ENCODE measurements at places on chromosomes 3 and 15.

GRCh38 chr15:77851691-77852090 is 219.0 kb upstream of the LINGO1 start:
- no peak for DNase-seq

- no peak for DNase-seq
Observed at GRCh38 chr3:58776231-58776630, 109.7 kb upstream of the FAM3D start.

GRCh38 chr3:42894698-42895579 is 11.0 kb upstream of the ZNF662 start:
- no peak for DNase-seq

DNA sequence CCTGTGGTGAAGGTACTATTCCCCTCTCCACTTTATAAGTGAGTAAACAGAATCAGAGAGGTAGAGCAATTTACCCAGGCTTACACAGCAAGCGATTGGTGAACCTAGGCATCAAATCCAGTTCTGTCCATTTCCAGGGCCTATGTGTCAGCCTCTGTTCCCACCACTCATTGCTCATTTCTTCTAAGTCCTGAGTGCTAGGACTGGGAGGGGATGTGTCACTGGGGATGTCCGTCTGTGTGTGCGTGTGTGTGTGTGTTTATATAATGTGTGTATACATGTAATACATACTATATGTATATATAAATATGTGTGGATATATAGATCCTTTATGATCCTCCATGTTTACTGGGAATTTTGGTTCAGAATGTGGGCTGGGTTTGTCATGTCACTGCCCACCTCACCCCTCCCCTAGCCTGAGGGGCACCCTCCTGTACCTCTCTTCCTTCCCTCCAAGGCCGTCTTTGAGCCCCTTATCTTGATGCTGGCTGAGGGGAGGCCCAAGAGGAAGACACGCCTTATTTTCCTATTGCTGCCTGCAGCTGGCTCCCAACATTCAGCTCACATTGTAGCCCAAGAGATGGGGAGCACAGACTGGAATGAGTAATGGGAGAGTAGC is 2.1 kb downstream of the TMEM43 start:
- no peak for DNase-seq

DNA sequence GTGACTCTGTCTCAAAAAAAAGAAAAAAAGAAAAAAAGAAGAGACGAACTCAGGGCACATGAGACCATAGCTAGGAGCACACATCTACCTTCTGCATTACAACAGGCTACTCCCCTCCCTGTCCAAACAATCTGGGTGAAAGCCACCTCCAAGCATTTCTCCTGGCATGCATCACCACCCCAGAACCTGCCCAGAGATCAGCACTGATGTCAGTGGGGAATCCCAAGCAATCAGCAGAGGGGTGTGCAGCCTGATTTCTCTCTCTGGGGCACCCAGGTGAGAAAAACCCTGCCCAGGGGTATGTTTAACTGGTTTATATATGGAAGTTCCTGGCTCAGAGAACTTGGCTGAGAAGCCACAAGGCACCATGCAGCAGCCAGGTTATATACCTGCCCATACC is 59.4 kb downstream of the CDC25A start:
- no peak for DNase-seq

GRCh38 chr3:12416731-12417130 is 67.5 kb upstream of the TSEN2 start:
- DNase-seq, result no peak

DNA sequence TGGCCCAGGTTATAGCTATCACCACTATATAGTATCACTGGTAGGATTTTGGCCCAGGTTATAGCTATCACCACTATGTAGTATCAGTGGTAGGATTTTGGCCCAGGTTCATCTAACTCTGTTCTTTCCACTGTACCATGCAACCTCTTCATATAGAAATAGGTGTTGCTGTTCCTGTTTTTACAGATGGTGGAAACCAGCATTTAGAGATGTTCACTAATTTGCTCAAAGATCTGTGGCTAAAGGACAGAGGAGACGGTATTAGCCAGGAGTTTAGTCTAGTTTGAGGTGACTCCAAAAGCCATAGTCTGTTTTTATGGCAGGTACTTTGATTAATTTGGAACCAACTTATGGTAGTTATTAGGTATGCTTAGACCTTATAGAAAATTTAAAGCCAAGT is 3.1 kb downstream of the LRCH3 start:
- no peak for DNase-seq

GRCh38 chr3:40829876-40830275 is 305.1 kb downstream of the ZNF621 start:
- no peak for DNase-seq

- no peak for DNase-seq
Observed at GRCh38 chr3:105365391-105366325, 1.1 kb upstream of the ALCAM start.

DNA sequence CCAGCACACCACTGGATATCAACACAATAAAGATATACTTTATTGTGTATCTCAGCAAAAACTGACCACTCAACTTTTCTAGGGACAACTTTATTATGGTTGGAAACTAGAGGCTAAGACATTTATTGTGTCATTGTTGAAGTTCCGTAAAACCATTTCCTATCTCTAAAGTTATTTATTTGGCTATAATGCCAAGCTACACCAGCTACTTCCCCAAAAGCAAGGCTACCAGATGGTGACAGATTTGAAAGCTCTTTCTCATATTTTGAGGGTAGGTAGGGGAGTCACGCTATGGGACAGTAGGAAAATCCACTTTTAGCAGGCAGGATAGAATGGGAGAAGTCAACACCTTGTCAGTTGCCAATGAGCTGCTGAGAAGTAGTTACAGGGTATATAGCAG is 834.6 kb upstream of the CFAP20DC start:
- no peak for DNase-seq

GRCh38 chr3:173403376-173403775 is 5.8 kb downstream of the NLGN1 start:
- DNase-seq, result no peak

- peak; percentile 8 for DNase-seq
Observed at GRCh38 chr15:85116925-85117646, 135.4 kb downstream of the PDE8A start.

DNA sequence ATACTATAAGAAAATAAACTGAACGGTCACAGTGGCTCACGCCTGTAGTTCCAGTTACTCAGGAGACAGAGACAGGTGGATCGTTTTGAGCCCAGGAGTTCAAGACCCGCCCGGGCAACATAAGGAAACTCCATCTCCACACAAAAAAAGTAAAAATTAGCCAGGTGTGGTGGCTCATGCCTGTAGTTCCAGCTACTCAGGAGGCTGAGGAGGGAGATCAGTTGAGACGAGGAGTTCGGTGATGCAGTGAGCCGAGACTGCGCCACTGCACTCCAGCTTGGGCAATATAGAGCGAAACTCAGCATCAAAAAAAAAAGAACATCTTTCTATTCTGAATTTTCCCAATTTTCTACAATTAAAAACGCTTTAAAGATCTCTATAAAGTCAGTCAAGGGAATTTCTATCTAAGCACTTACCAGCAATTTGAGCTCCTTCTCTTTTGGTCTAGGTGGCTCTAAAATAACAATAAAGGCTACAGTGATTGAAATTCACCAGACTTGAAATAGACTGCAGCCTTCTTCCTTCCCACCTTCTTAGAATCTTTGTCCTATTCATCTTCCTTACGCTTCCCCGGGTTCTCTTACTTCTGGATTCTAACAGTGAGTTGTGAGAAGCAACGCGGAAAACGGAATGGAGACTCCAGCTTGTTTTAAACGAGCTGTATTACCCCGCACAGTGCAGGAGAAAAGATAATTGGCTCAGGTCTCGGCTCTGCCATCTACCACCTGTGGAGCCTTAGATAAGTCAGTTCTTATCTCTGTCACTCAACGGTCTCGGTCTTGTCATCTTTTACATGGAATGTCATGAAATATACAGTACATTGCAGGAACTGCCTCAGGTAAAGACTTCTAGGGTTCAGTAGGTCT is 812 bp upstream of the SEC62 start:
- no peak for DNase-seq

GRCh38 chr15:63532307-63532744 is 27.9 kb downstream of the USP3 start:
- no peak for DNase-seq

GRCh38 chr3:116039651-116039985 is 405.7 kb downstream of the LSAMP start:
- DNase-seq, result no peak

DNA sequence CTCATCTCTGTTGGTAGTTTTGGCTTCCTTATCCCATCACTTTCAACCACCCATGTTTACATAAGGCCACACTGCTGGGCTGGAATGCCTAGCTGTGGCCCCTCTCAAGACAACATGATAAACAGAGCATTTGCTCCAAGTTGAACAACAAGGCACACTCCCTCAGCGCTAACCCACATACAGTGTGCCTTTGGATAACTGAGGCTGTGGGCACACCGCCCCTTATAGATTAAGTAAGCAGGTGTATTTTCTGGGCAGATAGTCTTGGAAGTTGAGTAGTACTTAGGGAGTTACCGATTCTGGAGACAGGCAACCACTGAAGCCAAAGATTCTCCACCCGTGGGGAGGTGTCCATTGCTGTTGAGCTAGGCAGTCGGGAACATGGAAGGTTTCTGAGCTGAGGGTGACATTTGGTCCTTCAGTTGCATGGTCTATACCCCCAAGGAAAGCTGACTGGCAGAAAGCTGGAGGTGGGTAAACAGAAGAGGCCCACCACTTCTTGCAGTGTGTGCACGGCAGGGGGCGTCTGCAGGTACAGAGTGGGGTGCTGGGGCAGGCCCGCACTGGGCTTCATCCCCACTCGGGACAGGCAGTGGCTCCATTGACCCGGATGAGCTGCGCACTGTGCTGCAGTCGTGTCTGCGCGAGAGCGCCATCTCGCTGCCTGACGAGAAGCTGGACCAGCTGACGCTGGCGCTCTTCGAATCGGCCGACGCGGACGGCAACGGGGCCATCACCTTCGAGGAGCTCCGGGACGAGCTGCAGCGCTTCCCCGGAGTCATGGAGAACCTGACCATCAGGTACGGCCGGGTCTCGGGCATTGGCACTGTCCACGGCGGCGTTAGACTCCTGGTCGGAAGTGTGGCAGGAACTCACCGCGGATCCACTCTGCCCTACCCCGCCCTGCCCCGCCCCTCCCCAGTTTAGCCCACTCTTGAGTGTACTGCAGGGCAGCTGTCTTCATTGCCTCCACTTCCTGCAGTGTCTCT is 16.8 kb downstream of the NOX5 start:
- peak; percentile 45 for DNase-seq

DNA sequence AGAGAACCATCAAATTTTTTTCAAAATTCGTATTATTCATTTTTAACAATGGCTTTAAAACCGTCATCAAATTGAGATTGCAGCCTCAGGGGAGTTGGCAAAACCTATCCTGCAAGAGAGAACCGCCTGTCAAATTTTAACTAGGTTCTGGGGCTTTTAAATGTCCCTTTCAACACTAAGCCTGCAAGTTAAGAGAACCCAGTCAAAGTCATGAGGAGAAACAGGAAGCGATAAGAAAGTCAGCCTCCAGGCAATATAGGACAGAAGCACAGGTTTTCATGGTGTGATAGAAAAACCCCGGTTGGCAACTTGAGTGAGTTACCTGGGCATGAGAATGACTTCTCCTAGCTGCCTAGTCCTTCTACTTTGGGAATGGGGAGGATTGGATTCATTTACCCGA is 59.8 kb downstream of the CPNE4 start:
- DNase-seq, result no peak

- no peak for DNase-seq
Observed at GRCh38 chr15:57611938-57612337, 20.2 kb downstream of the MYZAP start.

- no peak for DNase-seq
Observed at GRCh38 chr3:69409831-69410230, 23.9 kb upstream of the FRMD4B start.

DNA sequence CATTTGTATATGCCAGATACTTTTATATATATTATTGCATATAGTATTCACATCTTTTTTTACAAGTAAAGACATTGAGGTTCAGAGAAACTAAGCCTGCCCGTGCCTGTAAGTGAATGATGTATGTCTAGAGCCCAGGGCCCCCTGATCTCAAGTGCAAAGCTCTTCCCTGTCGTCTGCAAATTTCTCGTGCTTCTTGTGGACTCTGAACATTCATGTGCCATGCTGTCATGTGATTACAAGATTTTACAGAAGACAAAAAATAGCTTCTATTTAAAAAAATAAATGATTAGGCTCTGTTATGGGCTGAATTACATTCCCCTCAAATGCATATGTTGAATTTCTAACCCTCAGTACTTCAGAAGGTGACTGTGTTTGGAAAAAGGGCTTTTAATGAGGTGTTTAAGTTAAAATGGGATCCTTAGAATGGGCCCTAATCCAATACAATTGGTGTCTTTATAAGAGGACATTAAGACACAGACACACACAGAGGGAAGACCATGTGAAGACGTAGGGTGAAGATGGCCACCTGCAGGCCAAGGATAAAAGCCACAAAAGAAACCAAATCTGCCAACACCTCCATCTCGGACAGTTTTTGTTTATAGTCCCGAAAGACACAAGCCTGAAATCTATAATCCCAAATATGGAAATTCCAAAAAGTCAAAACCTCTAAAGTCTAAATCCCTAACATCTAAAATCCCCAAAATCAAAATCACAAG is 3.9 kb upstream of the MASP1 start:
- no peak for DNase-seq

DNA sequence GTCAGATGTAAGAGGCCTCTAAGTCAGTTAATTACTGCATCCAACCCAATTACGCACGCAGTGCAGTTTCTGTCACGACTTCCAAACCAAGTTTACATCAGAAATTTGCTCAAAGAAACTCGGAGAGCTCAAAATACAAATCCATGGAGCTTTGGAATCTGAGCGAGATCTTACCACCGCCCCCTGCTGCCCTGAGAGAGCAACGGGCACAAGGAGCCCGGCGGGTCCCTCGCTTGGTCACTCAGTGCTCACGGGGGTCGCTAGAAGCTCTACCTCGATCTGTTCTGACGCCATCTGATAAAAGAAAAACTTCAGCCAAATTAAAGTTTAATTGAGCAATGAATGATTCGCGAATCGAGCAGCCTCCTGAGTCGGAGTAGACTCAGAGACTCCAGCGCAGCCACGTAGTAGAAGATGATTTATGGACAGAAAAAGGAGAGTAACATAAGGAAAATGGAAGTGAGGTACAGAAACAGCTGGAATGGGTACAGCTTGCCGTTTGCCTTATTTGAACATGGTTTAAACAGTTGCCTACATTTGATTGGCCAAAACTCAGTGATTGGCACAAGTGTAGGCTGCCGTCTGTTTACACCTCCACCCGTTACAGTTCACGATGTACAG is 232.7 kb upstream of the ATP10A start:
- DNase-seq, result no peak

All from activated naive CD8-positive, alpha-beta T cell treated with anti-CD3 and anti-CD28 coated beads, Interleukin-2, amount 50 U/mL, for 24 hours (primary cell).